Adrenal gland (tissue), 19 donors: ENCODE measurements at places on chromosomes 3 and 15.

DNA sequence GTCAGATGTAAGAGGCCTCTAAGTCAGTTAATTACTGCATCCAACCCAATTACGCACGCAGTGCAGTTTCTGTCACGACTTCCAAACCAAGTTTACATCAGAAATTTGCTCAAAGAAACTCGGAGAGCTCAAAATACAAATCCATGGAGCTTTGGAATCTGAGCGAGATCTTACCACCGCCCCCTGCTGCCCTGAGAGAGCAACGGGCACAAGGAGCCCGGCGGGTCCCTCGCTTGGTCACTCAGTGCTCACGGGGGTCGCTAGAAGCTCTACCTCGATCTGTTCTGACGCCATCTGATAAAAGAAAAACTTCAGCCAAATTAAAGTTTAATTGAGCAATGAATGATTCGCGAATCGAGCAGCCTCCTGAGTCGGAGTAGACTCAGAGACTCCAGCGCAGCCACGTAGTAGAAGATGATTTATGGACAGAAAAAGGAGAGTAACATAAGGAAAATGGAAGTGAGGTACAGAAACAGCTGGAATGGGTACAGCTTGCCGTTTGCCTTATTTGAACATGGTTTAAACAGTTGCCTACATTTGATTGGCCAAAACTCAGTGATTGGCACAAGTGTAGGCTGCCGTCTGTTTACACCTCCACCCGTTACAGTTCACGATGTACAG lies 232.7 kb upstream of the ATP10A start:
- DNase-seq = no peak

DNA sequence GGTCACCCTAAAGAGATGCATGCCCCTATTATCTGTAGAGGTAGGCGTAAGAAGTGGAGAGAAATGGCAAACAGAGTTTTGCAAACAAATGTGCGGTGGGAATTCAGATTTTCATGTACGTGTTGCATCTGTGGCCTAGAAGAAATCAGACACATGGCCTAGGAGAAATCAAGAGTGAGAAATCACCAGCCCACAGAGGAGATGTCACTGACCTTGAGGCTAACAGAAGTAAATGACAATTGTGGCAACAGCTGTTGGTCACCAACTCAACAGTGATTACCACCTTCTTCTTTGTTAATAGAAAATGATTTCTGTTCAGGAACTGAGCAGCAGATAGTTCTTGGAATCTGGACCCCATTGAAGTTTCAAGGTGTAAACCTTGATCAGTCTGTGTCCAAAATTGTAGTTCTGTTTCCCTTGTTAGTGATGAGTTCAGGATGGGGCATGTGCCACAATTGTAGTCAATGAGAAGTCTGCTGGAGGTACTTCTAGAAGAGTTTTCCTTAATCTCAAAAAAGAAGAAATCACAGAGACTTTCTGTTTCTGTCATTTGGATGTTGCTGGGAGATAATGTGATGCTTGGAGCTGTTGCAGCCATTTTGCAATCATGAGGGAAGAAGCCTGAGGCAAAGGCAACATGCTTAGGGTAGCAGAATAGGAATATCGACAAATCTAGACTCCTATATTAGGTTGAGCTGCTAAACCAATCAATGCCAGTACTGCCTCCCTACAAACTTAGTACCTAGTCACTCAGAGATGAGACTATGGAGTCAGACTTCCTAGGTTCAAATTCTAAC lies 34.3 kb upstream of the RFTN1 start:
- no peak for DNase-seq

DNA sequence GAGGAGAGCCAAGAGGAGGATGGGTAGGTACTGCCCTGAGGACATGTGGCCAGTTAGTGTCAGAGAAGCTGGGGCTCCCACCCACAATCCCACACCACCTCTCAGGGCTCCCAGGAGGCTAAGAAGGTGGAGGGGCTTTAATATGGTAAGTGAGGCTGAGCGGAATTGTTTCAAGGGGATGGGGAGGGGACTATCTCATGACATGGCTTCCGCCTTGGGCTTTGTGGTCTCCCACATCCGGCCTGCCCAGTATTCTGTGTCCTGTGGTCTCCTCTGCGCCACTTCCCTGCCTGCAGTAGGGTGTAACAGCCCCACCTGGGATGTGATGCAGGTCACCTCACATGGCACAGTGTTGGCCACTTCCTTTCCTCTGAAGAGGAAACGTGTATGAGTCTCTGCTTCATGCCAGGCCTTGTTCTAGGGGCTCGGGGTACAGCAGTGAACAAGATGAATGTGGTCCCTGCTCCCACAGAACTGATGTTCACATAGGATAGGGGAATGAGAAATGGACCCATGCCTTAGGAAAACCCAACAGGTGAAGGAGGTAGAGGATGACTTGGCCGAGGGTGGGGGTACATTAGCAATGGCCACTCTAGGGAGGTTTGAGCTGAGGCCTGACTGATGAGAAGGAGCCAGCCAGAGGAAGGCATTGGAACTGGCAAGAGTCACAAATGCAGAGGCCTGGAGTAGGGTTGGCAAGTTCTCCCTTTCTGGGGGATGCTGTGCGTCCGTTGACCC lies 3.2 kb downstream of the NEIL1 start:
- no peak for DNase-seq

- no peak for DNase-seq
These were observed 18.5 kb upstream of the EPHB1 start for GRCh38 chr3:134776518-134776917.

DNA sequence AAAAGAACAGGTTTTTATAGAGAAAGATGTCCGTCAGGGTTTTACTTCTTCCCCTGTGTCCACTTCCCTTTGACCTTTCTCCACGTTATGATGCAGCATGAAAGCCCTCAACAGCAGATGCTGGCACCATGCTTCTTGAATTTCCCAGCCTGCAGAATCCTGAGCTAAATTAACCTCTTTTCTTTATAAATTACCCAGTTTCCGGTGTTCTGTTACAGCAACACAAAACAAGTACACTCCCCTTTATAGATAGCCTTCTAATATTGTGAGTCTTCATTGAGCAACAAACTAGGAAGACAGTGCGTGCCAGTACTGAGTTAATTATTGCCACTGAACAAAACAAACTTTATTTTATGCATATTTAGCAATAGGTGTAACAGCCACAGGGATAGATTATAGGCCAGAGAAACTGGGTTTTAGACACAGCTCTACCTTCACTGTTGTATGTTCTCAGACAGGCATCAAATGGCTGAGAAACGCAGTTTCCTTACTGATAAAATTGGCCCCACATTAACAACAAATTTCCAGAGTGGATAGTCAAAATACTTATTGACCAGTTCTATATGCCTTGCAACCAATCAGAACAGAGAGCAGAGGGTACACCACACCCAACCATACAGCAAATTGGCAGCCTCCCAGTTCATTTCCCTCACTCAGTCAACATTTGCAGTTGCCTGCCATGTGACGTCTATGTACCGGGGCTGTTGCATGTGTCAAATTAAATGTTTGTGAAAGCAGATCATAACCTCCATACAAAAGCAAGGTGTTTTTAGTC lies 14.4 kb upstream of the TBL1XR1 start:
- DNase-seq = no peak

GRCh38 chr3:125002414-125003368 lies 53.1 kb downstream of the HEG1 start:
- no peak for DNase-seq

DNA sequence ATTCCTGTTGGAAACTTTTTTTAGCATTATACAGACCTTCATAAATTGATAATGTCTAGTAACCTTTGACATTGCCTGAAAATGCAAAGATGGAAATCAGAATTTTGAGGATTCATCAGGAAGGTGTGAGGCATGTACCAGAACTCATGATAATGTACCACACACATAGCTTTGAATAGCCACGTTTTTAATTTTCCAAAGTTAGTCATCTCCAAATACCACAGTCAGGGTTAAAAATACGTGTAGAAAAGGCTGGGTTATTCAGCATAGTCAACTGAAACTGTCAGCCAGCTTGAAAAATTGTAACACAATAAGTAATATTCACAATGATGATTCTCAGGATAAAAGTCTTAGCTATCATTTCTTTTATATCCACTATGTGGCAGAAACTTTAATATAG lies 102.0 kb upstream of the THRB start:
- DNase-seq = no peak
